Natural killer cell (primary cell): ENCODE measurements at places on chromosomes 5 and 9. TPM values are rescaled to one million over a fixed set of nuclear protein-coding genes. Genes with fewer than 3 reads are reported as not detected.
A peak's percentile ranks its signal among the peaks of the same experiment; 100 is the strongest.

DNA sequence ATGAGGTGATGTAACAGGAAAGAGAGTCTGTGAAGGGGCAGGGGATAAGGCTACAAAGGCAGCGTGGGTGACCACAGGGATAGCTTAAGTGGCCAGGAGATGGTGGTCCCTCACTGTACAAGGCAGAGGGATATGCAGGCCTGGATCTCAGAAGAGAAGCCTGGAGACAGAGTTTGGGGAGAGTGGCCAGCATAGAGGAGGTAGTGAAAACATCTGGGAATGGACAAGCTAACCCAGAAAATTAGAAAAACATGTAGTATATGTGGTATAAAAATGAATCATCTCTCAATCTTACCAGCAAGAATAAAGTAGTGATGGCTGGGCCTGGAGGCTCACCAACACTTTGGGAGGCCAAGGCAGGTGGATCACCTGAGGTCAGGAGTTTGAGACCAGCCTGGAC, 349.2 kb upstream of the KLF4 start:
- DNase-seq = no peak

The CATSPER3 gene
- 0.55 TPM for total RNA-seq

The HAVCR1 gene
- 7.2 TPM for total RNA-seq

DNA sequence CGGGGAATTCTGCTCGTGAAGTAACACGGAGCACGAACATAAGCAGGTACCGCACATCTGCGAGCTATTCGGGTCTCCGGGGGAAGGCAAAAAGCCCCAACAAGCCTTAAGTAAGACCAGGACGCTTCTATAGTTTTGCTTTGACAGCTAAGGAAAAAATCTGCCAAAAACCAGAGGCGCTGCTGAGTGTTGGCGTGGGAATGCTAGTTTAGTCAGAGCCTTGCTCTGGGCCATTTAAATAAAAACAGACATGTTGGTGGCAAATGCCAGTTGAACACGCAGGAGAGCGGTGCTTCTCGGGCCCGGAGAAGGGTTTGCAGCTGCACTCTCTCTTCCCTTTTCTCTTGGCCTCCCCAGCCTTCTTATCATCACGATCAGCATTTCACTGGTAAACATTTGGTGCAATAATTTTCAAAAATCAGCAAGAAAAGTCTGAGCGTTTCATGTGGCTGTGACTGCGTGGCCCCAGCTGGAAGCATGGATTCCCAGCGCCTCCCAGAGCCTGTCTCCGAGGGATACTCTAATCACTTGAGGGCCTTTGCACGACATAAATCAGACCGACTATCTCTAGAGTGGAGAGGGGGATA, 6.4 kb upstream of the NOTCH1 start:
- no peak for DNase-seq

The MCIDAS gene
- not detected for total RNA-seq

GRCh38 chr5:163303718-163304117, 133.7 kb upstream of the CCNG1 start:
- no peak for DNase-seq

GRCh38 chr5:168654211-168654721, 75.1 kb upstream of the PANK3 start:
- DNase-seq = no peak

The GAPT gene
- 1.7 TPM for total RNA-seq

The KCTD16 gene
- not detected for total RNA-seq

The WHRN gene
- 36.8 TPM for total RNA-seq

DNA sequence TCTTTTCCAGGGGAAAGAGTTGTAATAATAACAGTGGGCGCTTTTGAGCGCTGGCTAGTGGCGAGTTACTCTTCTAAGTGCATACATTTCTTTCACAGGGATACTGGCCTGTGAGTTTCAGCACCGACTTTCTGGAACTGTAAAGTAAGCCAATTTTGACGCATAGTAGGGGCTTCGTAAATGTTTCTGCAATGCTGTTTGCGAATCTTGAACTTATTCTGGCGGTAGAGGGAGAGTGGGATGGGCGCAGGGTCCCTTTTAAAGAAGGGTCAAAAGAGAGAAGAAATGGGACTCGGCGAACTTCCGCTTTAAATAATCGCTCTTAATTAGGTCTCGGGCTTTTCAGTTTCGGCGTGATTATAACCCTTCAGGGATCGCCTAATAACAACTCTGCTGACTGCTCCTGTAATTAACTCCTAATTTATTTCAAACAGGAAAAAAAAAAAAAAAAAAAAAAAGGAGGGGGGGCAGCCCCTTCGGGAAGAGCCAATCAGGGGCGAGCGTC, 351 bp upstream of the MSX2 start:
- DNase-seq = no peak

DNA sequence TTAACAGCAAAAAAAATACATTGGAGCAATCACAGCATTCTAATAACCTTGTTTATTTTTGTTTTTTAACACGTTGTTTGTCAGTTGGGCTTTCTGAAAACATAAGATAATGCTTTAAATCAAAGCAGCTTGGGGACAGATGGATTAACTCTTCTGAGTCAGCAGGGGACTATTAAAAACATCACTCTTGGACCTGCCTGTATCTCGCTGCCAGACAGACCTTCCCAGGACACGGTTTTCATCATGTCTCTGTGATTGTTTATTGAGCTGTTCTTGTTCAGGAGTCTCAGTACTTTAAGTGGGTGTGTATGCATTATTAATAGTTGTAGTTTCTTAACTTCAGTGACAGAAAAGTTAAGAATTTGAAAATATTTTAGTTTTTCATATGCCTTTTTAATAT, 173.2 kb downstream of the SH3GL2 start:
- DNase-seq = no peak

- no peak for DNase-seq
These were observed 74.7 kb upstream of the ADAMTS16 start for GRCh38 chr5:5065472-5065871.

- DNase-seq = no peak
These were observed 357.9 kb upstream of the KIF2A start for GRCh38 chr5:61948151-61948550.

DNA sequence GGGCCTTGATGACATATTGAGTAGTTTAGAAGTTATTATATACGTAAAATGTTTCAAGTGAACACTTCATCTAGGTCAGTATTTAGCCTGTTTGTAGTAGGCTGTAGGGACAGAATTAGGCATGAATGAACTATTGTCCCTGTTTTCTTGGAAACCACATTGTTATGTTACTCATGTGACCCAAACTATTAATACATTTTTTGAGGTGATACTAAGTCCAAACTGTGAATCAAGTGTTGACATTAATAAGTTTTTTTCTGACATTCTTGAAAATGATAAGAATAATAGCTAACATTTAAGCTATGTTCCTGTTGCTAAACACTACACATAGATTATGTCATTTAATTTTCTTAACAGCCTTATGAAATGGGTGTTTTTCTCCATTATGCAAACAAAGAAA, 1642.7 kb upstream of the WWC1 start:
- no peak for DNase-seq

The DNAJC21 gene
- 46.8 TPM for total RNA-seq

DNA sequence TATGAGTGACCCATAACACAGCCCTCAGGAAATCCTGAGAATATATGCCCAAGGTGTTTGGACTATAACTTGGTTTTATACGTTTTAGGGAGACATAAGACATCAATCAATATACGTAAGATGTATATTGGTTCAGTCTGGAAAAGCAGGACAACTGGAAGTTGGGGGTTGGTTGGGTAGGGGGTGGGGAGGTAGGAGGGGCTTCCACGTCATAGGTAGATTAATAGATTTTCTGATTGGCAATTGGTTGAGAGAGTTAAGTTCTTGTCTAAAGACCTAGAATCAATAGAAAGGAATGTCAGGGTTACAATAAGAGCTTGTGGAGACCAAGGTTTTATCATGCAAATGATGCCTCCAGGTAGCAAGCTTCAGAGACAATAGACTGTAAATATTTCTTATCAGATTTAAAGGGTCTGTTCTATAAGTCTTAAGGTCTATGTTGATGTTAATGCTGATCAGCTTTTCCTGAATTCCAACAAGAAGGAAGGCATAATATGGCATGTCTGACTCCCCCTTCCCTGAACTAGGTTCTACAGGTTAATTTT, 2267.7 kb upstream of the ACO1 start:
- no peak for DNase-seq

DNA sequence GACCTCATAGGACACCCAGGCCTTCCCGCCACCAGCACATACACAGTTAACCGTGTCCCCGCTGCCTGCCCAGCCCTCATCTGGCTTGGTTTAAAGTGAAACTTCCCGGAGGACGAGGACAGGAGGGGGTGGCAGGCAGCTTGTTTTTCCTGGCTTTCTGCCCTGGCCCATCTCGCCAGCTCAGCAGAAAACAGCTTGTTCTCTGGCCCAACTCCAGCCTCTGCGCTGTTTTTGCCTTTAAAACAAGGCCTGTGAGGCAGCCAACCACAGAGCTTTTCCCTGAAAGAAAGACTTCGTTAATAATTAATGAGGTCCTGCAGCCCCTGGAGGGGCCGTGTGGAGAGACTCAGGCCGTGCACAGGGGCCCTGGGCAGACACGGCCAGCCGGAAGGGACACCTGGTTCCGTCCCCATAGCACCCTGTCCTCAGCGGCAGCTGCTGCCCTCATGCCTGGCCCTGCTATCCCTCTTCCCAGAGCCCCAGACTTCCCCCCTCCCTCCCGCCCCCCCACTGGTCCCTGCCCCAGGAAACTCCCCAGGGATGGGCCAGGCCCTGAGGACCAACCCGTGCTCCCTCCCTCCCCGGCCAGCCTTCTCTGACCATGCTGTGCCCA, 108.7 kb downstream of the RXRA start:
- no peak for DNase-seq

- no peak for DNase-seq
These were observed 32.1 kb upstream of the SH3PXD2B start for GRCh38 chr5:172486451-172486850.

GRCh38 chr9:107246259-107247254, 36.5 kb upstream of the RAD23B start:
- DNase-seq = peak; percentile 4

DNA sequence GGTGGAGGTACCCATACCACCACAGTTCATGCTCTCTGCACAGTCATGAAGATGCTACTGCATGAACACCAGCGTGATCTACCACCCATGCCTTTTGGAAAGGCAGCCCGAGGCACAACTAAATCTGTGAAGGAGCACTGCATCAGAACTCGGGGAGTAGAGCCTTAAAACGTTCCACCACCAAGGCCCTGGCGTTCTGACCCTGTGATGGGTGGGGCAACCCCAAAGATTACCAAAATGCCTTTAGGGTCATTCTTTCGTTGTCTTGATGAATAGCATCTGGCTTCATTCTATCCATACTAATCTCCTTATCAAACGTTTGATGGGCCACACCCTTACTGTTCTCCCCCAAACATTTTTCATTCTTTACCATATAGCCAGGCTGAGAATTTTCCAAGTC, 97.9 kb downstream of the ADAMTS6 start:
- DNase-seq = no peak

The OLFML2A gene
- total RNA-seq = not detected

The AK8 gene
- 0.14 TPM for total RNA-seq

The SNCAIP gene
- not detected for total RNA-seq

- DNase-seq = no peak
These were observed 32.9 kb downstream of the TSPAN17 start for GRCh38 chr5:176680226-176680563.

GRCh38 chr9:77531400-77531799, 116.7 kb downstream of the GNA14 start:
- no peak for DNase-seq

GRCh38 chr5:176369934-176370711, 4.8 kb downstream of the ARL10 start:
- DNase-seq = no peak

GRCh38 chr9:8408575-8409190, 609.1 kb upstream of the DMAC1 start:
- DNase-seq = no peak

The SLC1A1 gene
- total RNA-seq = not detected

DNA sequence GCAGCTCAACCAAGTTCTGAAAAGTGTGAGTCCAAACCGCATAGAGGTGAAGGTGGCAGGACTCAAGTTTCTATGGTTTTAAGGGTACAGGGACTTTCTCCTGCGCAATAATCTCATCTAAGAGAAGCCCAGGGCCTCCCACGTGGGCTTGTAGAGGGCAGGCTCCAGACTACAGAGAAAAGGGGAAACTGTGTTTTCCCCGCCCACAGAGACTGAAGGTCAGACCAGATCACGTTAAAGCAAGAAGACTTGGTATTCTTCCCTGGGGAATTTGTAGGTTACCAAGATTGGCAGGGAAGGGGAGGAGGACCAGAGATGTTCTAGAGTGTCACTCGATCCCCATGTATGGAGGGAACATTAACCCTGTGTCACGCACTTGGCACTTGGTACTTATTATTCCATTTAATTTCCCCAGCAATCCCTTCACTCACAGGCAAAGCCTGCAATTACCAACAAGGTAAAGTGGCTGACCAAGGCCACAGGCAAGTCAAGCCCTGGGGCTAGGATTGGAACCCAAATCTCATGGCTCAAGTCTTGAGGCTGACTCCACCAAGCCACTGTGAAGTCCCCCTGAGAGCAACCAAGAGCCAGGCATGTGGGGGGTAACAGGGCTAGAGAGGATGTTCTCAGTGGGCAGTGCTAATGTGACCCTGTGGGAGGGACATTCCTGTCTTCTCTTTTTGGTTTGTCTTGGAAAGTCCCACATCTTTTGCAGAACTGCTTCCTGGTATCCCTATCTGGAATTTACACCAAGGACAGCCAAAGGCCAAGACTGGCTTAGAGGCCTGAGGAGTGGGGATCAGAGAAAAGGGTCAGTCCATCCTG, 18.3 kb upstream of the NEK6 start:
- DNase-seq = no peak

DNA sequence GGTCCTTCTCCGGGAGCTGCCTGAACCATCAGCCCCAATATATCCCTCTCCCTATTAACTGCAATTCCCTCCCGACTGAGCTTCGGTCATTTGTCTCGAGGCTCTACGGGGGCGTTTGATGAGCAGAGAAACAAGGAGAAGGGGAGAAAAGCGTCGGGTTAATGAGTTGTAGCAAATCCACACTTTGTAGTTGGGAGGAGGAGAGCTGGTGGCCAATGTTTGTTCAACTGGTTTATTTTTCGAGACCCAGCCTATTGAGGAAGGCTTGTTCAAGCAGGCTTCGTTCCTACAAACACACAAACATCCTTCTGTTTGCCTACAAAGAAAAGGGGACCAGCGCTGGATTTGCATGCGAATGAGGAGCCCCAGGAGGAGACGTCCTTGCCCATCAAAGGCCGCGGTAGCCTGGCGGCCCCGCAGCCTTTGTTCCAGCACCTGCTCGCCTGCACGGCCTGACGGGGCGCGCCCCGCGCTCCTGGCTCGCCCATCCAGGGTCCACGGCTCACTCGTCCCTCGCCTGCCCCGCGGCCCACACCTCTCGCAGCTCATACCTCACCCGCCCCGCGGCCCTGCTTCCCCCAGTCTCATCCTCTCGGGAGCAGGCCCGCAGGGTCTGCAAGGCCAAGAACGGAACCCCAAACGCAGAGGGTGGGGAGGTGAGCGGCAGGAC, 4.6 kb downstream of the FOXD1 start:
- no peak for DNase-seq

- DNase-seq = peak; percentile 75
These were observed 606 bp downstream of the EEIG1 start for GRCh38 chr9:127980060-127980705.

DNA sequence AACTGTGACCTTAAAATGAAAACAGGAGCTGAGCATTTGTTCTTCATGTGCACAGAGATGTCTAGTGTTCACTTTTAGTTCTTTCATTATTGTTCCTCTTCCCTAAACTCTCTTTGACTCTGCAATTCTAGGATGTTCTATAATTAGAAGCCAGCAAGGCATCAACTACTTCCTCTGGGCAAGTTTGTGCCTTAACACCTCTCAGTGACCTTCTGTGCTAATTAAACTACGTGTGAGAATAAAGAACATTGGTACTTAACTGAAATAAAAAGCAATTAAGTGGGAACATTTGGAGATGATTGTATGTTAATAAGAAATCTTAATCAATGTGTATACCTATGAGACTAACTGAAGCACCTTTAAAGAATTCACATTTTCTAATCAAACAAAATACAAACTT, 242.8 kb downstream of the RASEF start:
- no peak for DNase-seq
